ENCODE measurements at places on chromosomes 6 and 20.
A peak's percentile ranks its signal among the peaks of the same experiment; 100 is the strongest.

GRCh38 chr20:44209686-44210405 lies 725 bp downstream of the OSER1 start:
- peak; percentile 62 for DNase-seq

DNA sequence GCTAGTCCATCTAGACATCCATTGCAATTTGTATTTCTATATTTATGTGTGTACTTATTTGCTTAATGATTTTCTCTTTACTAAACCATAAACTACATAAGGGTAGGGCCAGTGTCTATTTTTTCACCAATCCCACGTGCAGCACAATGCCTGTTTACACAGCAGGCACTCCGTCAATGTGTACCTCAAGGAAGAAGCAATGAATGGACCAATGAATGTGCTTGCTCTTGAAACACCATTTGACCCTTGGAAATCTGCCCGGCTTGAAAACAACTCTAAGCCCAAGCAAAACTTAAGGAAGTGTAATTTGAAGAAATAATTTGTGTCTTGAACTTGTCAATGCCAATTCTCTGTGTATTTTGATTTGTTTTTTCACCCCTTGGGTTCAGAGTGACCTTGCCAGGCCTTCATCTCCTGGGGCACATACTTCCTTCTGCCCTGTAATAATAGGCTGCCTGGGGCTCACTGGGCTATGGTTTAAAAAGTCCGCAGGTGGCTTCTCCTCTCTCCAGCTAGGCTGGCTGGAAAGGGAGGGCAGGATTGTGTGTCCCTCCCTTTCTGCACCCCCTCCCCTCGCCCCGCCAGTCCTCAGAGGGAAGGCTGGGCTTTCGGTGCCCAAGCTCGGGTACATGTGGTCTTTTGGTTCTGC lies 140.8 kb upstream of the ARMC2 start:
- no peak for DNase-seq

DNA sequence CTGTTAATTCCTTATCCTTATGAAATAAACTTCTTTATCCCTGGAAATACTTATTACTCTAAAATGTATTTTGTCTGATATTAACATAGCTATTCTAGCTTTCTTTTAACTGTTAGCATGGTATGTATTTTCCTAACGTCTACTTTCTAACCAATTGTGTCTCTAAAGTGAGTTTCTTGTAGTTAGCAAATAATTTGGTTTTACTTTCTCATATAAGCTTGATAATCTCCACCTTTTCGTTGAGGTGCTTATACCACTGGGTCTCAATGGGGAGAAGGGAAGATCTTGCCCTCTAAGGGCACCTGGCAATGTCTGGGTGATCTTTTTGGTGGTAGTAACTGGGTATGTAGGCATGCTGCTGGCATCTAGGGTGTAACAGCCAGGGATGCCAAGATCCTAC lies 25.7 kb downstream of the ZNF334 start:
- DNase-seq = no peak

DNA sequence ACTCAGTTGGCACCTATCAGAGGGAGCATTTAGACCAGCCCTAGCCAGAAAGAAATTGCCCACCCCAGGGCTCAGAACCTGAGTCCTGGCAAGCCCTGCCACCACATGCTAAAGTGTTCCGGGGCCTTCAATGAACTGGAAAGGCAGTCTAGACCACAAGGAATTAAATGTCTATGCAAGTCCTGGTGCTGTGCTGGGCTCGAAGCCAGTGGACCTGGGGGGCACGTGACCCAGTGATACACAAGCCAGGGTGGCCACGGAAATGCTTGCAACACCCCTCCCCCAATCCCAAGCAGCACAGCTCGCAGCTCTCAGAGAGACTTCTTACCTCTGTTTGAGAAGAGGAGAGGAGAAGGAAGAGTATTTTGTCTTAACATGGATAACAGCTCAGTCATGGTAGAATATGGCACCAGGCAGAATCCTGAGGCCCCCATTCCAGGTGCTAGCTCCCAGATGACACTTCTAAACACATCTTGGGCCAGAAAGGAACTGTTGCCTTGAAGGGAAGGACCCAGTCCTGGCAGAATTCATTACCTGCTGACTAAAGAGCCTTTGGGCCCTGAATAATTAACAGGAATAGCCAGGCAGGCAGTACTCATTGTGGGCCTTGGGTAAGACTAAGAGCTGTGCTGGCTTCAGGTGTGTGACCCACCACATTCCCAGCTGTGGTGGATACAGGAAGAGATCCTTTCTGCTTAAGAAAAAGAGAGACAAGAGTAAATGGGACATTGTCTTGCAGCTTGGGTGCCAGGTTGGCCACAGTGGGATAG lies 111.3 kb downstream of the BTBD9 start:
- no peak for DNase-seq

- DNase-seq = no peak
Measured at GRCh38 chr6:156910011-156910334, 132.8 kb downstream of the ARID1B start.

DNA sequence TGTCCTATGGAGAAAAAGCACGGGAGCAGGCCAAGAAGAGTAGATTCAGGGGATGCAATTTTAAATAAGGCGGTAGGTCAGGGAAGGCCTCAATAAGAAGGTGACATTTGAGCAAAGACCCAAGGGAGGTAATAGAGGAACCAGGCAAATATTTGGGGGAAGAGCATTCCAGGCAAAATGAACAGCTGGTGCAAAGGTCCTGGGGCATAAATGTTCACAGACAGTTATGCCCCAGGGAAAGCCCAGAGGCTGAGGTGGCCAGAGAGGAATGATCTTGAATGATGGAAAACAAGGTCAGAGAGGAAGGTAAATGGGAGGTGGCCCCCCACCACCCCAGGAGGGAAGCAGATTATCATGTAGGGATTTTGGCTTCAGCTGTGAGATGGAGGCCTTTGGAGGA lies 47.4 kb upstream of the SIRPA start:
- DNase-seq = no peak

- DNase-seq = no peak
Measured at GRCh38 chr6:43271103-43271815, 26.8 kb upstream of the SLC22A7 start.

DNA sequence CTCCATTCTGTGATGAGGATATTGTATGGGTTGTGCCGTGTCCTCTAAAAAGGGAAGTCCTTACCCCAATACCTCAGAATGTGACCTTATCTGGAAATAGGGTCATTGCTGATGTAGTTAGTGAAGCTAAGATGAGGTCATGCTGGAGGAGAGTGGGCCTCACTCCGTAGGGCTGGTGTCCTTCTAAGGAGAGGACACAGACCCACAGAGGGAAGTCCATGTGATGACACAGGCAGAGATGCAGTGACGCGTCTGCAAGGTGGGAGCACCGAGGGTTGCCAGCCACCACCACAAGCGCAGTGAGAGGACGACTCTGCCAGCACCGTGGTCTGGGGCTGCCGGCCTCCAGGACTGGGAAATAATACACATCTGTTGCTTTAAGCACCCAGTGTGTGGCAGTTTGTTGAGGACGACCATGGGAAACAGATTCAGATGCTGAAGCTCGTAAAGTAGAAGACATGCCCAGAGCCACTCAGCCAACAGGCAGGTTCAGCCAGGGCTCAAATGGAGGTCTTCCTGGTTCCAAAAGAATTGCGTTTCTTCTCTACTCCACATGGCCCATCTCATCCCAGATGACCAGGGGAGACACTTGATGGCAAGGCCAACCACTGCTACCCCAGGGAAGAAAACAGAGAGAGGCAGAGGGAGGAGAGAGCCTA lies 59.2 kb upstream of the DUSP22 start:
- DNase-seq = no peak

DNA sequence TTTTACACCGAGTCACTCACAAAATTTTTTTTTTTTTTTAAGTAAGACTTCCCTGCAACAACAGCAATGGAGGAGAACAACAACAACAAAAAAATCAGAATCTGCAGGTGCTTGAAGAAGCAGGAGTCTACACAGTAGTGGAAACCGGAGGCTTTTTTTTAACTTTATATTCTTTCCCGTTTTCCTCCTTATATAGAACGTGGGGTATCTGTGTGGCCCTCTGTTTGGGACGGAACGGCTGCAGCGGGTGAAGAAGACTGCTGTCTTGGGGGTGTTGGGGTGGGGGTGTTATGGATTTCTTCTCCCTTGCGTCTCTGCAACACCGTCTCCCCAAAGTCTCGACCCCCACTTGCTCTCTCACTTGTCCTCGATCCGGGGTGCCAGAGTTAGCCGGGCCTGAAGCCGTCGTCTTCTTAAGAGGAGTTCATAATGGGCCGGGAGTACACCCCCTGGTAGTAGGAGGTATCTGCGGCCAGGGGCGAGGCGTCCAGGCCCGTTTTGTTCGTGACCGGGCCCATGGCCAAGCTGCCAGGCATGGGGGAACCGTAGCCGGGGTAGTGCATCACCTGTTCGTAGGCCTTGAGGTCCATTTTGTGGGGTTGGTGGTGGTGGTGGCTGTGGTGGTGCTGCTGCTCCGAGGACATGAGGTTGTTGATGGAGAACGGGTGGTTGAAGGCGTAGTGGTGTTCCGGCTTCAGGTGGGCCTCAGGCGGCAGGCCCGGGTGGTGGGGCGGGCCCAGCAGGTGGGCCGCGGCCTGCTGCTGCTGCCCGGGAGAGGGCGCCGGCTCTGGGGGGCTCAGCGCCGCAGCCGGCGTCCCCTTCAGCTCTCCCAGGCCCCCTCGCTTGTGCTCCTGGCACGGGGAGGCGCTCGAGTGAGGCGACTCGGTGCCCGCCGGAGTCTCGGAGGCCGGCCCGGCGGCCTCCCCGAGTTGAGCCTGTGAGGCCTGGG lies 2.7 kb downstream of the FOXA2 start:
- DNase-seq = no peak
